Mesendoderm (in vitro differentiated cells): ENCODE measurements at places on chromosomes 3 and 15.

DNA sequence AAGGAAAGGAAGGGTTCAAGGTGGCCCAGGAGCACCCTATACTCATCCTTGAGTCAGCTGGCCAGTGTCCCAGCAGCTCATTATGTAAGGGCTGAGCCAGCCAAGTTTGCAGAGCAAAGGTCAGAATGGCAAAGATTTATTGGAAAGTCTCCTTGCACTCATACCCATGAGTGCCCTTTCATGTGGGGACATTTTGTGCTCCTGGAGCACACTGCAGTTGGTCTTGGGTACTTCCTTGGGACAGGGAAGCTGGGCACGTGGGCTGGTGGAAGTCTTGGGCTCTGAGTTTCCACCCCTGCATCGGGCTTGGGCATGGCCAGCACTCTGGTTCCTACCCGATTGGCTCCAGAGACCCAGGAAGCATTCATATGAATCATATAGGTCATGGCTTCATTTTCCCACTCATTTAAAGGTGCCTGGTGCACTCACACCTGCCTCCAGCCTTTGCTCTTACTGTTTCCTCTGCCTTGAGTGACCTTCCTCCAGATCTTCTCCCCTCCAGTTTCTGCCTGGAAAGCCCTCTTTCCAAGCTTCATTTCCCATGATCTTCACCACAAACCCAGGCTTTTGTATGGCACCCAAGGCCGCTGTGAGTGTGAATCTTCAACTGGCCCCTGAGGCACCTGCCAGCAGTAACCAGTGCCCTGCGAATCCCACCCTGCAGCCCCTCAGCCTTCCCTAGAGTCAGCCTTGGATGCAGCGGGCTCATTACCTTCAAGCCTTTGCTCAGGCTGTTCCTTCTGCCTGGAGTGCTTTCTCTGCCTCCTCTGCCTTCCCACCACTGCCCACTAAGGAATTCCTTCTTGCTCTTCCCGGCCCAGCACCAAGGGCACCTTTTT, 10.5 kb upstream of the PRKCD start:
- DNase-seq: no peak

GRCh38 chr15:71791975-71792374, 18.4 kb upstream of the NR2E3 start:
- no peak for DNase-seq

GRCh38 chr15:42057799-42058646, 36.3 kb downstream of the PLA2G4D start:
- no peak for DNase-seq

- DNase-seq: no peak
Observed at GRCh38 chr3:70832089-70832833, 519.8 kb upstream of the MDFIC2 start.

GRCh38 chr3:193984876-193985275, 151.1 kb upstream of the HES1 start:
- no peak for DNase-seq

DNA sequence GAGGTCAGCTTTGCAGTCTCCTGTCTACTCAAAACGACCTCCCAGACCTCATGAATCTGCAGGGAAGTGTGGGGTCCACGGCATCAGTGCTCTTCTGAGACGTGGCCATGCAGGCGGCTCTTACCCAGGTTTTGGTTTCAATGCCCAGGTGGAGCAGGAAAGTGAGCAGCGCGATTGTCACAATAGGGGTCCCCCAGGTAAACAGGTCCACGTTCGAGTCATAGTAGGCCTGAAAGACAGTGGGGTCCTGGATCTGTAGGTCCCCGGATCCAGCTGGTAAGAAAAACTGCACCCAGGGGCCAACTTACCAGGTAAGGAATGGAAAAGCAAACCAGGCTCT, 182.5 kb downstream of the ATP10A start:
- no peak for DNase-seq

DNA sequence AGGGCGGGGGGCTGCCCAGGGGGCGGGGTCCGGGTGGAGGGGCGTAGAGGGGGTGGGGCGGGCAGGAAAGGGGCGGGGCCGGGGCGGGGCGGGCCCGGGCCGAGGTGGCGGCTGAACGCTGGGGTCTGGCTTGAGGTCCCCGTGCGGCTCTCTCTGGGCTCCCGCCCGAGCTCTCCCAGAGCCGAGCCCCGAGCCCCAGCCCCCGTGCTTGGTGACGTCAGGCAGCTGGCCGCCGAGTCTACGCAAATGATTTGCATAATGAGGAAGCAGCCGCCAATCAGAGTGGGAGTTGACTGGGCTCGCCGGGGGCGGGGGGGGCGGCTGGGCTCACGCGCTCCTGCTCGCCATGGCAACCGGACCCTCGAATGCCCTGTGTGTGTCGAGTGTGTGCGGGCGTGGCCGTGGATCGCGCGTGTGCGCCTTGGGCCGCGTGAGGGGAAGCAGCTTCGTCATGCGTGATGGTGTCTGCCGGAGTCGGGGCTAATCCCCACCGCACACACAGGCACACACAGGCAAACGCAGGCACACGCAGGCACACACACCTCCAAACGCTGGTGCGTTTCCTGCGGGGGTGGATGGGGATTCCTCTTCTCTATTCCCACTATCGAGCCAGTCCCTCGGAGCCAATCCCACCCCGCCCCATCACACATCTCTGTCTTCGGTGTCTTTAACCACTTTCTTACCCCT, at the start of gene CELF6:
Gene CELF6 (minus strand): TSS at position 173 of the 687 bp plus-strand sequence. CDS start 283 bp downstream, outside the sequence.
- peak; percentile 95 for DNase-seq

- peak; percentile 73 for DNase-seq
Observed at GRCh38 chr3:194040516-194041273, 95.3 kb upstream of the HES1 start.

DNA sequence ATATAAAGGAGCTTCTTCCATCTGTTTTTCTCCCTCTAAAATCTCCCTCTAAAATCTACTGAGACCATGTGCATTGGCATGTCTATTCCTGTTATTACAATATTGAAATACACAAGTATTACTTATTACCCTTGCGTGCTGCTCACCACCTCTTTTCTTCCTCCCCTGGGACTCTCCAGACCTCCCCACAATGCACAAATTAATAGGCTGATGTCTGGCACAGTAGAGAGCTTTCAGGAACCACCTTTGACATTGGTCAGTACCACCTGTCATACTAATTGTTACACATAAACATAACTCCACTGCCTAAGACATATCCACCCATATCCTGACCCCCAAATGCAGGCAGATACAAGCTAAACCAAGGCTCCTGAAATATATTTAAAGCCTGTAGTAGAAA, 722.6 kb downstream of the FHIT start:
- no peak for DNase-seq

- DNase-seq: no peak
Observed at GRCh38 chr3:178203165-178203564, 333.1 kb upstream of the KCNMB2 start.

- DNase-seq: no peak
Observed at GRCh38 chr3:70744536-70744935, 432.1 kb upstream of the MDFIC2 start.
